Activated naive CD8-positive, alpha-beta T cell treated with anti-CD3 and anti-CD28 coated beads, Interleukin-2, amount 10 ng/mL, durations not matched to agents 7 days and 5 days (primary cell): ENCODE measurements at places on chromosomes 12 and 14. TPM values are rescaled to one million over a fixed set of nuclear protein-coding genes. Genes with fewer than 3 reads are reported as not detected.

Gene KRT79
- total RNA-seq: not detected

Gene KRT75
- not detected for total RNA-seq

Gene SRRM4
- total RNA-seq: not detected

Gene GZMH
- total RNA-seq: 4.9 TPM

Gene LRP1
- 4.9 TPM for total RNA-seq

Gene CYP27B1
- total RNA-seq: 2.4 TPM

Gene PHETA1
- total RNA-seq: 2.9 TPM

Gene TAS2R19
- 2.2 TPM for total RNA-seq

Gene RND1
- total RNA-seq: 3.8 TPM

Gene KRT83
- total RNA-seq: not detected

Gene CCDC197
- not detected for total RNA-seq

Gene OSGEP
- 63.5 TPM for total RNA-seq

Gene CMA1
- total RNA-seq: 0.33 TPM

Gene REP15
- not detected for total RNA-seq

Gene CDCA3
- 85.2 TPM for total RNA-seq

Gene PKP2
- total RNA-seq: 0.36 TPM

Gene SCNN1A
- 0.43 TPM for total RNA-seq

Gene PTGDR
- total RNA-seq: 2.6 TPM

Gene COA8
- 26.7 TPM for total RNA-seq

Gene CIROP
- total RNA-seq: not detected

Gene IL31
- total RNA-seq: not detected

Gene CDC42BPB
- total RNA-seq: 1.1 TPM

Gene TSHR
- total RNA-seq: 0.39 TPM
